ENCODE measurements at places on chromosomes 5 and 9.

DNA sequence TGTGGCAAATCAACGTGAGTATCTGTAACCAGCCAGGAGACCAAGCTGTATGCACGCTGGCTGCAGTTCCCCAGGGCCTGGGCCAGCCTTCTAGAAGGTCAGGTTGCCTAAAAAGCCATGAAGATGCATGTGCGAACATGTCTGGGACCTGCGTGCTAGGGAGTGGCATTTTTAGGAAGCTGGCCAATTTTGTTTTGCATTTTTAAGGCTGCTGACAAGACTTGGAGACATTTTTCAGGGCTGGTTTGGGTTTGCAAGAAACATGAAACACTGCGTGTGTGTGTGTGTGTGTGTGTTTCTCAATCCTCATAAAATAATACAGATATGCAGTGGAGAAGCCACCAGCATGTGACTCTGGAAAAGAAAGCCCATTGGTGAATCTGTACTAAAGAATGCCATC is 5.1 kb downstream of the TGFBI start:
- no peak for DNase-seq

DNA sequence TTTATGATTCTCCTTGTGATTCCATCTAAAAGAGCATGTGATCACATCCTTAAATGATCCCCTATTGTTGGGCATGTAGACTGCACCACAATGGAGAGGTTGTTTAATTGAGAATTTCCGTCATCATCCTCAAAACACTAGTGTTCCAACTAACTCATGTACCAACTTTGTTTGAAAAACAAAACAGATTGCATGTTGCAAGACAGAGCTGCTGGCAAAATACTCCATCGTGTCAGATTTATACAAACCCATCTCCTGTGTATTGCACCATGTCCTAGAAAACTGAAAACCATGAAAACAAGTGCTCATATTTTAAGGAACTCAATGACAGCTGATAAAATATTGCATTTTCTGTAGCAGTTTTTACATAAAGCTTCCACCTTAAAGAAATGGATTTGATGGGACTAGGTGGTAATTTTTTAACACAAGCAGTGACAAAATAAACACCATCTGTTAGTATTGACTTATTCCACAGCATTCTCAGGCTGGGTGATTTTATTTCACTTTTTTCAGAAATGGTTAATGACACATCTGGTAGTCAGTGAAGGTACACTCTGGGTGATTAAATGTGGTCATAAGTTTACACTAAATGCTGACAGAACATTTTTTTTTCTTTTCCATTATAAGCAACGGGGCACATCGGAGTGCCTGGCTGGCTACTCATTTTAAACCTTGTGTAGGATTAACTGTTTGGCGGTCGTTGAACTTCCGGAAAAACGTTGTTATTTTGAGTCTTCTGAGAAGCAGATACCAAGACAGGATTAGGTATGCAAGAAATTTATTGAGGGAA is 602.9 kb upstream of the WWC1 start:
- DNase-seq = no peak

GRCh38 chr9:103444176-103444575 is 449.0 kb downstream of the CYLC2 start:
- DNase-seq = no peak

GRCh38 chr5:57094753-57095683 is 78.8 kb upstream of the GPBP1 start:
- no peak for DNase-seq

- no peak for DNase-seq
Measured at GRCh38 chr5:41507501-41507900, 2.9 kb downstream of the PLCXD3 start.

GRCh38 chr5:61805101-61805500 is 473.0 kb downstream of the ZSWIM6 start:
- DNase-seq = no peak

DNA sequence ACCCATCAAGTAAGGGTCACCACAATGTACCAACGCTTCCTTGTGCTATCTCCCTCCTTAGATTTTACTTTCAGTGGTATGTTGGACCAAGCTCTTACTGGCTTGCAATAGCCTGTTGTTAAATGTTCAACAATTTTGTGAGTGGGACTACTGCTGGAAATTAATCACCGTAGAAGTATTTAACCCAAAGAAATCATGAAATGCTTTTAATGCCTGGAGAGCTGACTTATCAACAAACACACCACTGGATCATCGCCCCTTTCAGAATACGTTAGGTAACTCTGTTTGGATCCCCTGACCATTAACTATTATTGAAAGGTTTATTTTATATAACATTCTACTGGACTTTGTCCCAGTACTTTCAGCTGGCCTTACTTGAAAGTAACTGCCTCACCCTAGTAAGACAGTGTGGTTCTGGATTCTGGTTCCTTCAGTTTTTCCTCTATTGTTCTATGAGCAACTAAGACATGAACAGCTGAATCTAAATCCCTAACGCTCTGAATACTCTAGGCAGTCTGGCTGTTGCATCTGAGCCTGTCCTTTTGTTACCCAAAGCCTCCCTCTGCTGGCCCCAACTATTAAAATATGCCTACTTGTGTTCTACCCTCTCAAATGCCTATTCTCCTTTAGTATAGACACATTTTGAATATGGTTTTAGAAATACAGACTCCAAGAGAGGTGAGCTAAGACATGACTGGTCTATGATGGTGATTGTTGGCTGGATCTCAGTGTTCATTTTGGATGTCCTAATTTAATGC is 1203.4 kb upstream of the DMAC1 start:
- peak; percentile 45 for DNase-seq

GRCh38 chr5:171855798-171856763 is 70.5 kb downstream of the SMIM23 start:
- no peak for DNase-seq

GRCh38 chr9:79149585-79149984 is 422.2 kb upstream of the TLE4 start:
- no peak for DNase-seq

GRCh38 chr9:83166372-83166771 is 103.4 kb upstream of the RASEF start:
- DNase-seq = no peak

DNA sequence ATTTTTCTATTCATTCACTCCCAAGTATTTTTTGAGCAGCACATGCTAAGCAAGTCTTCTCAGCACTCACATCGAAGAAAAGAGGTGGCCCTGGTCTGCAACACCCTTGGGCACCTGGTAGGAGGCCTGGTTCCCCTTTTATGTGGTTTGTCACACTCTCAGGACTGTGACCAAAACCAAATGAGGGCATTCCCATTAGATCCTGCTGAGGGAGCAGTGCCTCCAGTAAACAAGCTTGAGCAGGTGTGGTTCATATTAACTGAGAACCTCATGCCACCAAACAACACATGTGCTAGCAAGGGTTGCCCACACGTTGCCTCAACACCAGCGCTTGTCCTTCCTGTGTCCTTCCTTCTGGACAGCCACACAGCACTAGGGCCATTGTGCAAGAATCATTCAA is 26.9 kb upstream of the SYK start:
- no peak for DNase-seq

- DNase-seq = no peak
Measured at GRCh38 chr5:111296570-111296969, 72.4 kb downstream of the CAMK4 start.

DNA sequence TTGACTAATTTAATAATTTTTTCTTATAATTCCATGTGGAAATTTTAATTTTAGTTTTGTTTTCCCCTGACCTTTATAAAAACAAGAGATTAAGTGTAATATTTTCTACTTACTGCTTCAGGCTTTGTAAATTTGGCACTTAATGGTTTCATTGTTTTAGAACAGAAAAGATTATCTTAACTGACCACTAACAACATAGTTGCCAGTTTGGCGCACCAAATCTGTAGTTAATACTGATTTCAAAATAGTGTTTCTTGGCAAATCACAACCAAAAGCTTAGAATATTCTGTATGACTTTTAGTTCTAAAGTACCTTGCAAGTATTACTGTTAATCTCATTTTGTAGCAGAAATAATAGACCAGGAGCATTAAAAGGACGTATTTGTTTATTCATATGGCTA is 124.3 kb downstream of the COMMD10 start:
- no peak for DNase-seq

DNA sequence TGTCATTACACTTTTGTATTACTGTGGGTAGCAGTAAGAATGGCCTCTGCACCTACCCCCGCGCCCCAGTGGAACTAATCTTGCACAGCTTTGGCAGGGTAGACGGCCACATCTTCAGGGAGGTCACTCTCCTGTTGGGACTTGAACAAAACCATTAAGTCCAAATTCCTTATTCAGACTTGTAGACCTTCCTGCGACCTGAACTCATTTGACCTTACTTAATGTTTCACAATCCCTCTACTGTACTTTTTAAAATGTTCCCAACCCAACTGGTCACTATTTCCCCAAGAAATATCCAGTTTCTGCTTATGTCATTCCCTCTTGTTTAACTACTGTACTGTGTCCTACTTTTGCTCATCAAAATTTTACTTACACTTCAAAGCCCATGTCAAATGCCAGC is 5.3 kb upstream of the FAM120AOS start:
- no peak for DNase-seq

DNA sequence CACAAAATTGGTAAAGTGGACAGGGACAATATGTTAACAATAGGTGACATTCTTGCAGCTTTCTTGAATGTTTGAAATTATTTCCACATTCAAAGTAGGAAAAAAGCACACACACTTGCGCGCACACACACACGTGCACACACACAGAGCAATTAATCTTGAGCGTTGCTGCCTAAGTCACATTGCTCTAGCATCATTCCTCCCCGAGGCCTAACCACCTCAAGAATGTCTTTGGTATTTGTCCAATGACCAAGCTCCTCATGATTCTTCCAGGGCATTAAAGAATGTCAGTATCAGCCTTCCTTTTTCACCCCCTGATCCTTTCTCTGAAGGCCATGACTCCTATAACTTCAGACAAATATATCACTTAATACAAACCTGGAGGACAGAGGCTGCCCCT is 198.1 kb downstream of the NPR3 start:
- DNase-seq = no peak

GRCh38 chr9:132800038-132800648 is 77.9 kb downstream of the AK8 start:
- DNase-seq = peak; percentile 88

DNA sequence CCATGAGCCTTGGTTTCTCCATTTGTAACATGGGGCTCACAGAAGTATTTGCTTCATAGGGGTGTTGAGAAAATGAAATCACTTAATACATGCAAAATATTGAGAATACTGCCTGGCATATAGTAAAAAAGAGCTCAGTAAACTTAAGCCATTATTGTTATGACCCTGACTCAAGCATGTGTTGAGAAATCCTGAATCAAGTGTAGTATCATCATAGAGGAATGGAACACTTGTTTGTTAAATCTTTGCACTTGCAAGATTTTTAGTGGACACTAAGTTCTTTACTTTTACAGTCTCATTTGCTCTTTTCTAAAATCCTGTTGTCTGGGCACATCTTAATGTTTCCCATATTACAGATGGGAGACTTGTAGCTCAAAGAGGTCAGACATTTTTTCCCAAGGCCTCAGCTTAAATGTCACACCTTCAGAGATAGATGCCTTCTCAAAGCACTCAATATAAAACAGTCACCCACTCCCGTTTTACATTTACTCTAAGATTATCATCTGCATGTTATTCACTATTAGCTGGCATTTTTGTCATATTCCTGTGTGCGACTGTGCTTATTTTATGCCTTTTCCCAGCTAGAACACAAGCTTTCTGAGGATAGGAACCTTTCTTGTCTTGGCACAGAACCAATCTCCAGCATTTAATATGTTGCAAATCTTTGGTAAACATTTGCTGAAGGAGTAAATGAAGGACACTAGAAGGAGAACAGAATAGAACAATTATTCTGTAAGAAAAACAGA is 250.0 kb upstream of the TNC start:
- DNase-seq = no peak

GRCh38 chr5:9516591-9516990 is 29.3 kb downstream of the SEMA5A start:
- DNase-seq = no peak

DNA sequence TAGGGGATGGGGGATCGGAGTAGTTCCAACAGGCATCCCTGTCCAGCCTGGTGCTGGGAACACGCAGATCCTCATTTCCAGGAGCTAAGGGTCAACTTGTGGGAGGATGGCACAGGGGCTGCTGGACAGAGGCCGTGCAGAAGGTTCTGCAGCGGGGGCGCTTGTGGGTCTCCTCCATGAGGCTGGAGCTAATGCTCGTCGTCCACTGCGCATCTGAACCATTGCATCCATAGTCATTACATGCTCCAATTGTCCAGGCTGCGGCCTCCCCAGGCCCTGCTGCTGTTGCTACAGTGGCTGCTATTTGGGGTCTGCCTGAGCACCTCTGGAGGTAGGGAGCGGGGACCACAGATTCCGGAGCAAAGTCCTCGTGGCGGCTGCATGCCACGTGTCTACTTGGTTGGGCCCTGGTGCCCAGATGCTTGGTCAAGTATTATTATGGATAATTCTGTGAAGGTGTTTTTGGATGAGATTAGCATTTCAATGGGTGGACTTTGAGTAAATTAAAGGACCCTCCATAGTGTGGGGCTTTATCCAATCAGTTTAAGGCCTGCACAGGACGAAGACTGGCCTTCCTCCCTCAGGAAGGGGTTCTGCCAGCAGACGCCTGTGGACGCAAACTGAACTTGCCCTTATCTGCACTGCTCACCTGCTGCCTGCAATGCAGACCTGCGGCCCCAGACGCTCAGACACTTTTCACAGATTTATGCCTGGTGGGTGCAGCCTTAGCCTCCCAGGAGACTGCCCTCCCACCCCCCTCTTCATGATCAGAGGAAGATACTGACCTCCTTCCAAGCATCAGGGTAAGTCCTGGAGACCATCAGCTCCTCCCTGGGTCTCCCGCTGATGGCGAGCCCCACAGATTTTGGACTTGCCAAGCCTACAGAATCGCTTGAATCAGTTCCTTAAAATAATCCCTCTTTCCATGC is 127.5 kb upstream of the IRX4 start:
- DNase-seq = no peak

DNA sequence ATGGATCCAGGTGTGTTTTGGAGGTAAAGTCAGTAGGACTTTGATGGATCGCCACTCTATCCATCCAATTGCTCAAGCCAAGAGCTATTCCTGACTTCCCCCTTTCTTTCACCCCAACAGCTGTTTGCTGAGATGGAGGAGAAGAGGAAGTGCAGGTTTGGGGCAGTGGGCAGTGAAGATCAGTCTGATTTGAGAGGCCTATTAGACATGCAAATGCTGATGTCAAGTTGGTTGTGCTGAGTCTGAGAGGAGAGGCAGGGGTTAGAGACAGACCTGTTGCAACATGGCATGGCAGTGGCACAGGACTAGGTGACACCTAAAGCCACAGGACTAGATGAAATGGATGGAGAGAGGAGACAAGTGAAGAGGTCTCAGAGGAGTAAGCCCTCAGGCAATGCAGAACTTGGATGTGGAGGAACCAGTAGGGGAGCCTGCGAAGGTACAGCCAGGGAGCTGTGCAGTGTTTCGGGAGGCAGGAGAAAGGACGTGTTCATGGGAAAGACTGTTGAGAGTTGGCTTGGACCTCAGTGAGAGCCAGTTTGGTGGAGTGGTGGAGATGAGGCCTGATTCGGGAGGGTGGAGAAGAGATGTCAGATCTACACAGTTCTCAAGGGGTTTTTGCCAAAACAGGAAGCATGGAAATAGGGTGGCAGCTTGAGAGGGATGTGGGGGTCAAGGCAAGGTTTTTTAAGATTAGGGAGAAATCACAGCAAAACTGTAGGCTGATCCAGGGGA is 175.0 kb downstream of the MACROH2A1 start:
- no peak for DNase-seq

GRCh38 chr9:16628413-16628812 is 242.1 kb downstream of the BNC2 start:
- DNase-seq = peak; percentile 66
